AG09319 (cell line): ENCODE measurements at places on chromosomes 6 and 20.

DNA sequence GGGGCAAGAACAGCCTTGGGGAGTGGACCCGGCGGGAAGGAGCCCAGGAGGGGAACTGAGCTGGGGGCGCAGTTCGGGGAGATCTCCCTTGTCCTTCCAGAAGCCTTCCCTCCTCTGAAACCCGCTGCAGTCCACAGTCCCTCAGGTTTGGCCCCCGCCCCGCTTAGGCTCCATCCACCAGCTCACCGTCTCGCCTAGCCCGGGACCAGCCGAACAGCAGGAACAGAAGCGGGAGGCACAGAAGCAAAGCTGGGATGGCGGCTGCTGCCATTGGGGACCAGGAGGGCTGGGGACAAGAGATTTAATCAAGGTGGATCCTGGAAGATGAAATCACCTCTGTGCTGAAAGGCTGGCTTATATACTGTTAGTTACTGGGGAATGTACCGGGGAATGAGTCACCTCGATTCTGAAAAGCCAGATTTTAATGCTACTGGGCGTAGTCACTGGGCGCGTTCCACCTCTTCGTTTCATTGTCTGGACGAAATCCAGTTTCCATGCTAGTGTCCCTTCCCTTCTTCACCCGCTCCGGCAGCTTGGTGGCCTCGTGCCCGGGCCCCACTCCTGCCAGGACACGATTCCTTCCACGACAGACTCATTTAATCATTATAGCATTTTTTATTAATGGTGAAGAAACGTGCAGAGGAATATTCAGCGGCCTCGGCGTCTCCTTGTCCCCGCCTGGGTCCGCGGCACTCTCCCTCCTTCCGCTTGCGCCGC, at the start of gene RAET1L:
Gene RAET1L (minus strand): TSS at position 332 of the 717 bp plus-strand sequence. CDS start 61 bp downstream, at position 271.
- no peak for DNase-seq

DNA sequence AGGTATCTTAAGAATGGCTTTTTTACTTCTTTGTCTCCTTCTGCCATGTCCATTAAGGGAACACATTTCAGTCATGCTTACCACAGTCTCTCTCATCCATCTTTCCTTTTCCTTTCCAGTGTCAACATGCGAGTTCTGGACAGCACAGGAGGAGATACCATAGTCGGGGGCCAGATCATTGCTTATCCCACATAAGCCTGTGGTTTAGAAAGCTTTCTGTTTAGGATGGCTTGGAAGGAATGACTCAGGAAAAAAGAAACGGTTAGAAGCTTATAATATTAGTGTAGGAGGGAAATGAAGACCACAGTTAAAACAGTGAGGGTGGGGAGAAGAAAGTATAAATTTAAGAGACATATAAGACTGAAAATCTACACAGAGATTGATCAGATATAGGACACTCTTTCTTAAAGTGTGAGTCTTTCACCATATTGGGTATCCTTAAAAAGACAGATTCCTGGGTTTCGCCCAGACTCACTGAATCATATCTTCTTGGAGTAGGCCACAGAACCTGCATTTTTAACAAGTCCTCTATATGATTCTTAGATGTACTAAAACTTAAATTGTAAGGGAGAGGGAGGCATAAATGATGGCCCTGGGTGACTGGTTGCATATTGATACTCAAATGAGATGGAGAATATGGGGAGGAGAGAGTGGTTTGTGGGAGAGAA, 36.1 kb downstream of the DSE start:
- DNase-seq: no peak

DNA sequence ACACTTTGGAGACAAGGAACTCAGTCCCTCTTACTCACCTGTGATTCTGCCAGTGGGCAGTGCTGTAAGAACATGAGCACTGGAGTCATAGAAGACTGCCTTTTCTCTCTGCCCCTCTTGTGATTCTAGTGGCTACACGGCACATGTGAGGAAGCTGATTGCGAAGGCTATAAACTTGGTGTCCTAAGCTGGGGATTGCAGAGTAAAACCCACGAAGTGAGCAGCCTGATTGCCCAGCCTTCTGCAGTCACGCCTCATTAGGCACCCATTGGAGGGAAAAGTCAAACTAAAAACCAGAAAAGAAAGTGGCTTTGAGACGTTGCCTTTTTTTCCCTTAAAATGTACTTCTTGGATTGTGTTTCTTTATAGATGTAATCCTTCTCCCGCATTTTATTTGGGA, 748.4 kb upstream of the CHD6 start:
- DNase-seq: no peak

- no peak for DNase-seq
These were observed 177.6 kb upstream of the MAN1A1 start for GRCh38 chr6:119527231-119527578.

GRCh38 chr6:11439017-11439420, 98.5 kb upstream of the TMEM170B start:
- no peak for DNase-seq

- no peak for DNase-seq
These were observed 8.5 kb downstream of the BAG2 start for GRCh38 chr6:57180596-57180995.

GRCh38 chr6:14591998-14592397, 474.4 kb downstream of the CD83 start:
- DNase-seq: no peak

DNA sequence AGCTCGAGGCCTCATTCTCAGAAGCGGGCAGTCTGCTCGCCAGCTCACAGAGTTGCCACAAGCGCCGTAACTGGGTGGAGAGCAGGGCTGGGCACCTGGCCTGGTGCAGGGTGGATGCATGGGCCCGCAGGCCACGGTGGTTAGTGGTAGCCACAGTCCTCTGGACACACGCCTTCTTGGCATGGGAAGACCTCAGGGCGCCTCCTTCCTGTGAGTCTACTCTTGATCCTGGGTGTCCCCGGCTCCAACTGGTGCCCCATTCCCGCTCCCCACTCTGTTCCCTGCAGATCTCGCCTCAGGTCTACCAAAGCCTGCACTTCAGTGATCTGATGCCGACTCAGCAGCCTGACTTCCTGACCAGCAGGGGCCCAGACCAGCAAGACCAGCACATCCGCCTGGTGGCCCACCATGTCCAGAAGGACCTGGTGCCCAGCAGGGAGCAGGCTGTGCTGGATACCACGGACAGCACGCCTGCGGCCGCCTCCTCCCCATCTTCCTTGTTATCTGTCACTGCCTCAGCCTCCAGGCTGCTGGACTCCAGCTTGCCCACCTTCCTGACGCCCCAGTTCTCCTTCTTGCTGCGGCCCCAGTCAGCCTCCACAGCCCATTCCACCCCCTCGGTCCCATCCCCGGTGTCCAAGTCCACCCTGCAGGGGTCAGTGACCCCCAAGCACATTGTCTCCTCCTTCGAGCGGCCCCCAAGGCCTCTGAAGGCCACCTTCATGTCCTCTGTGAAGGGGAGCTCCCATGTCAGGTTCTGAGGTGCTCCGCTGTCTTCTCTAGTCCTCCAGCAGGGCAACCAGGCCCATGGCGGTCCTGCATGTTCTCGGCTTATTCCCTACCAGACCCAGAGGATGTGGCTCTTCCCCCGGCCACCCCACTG, 43.1 kb downstream of the SUN5 start:
- no peak for DNase-seq

DNA sequence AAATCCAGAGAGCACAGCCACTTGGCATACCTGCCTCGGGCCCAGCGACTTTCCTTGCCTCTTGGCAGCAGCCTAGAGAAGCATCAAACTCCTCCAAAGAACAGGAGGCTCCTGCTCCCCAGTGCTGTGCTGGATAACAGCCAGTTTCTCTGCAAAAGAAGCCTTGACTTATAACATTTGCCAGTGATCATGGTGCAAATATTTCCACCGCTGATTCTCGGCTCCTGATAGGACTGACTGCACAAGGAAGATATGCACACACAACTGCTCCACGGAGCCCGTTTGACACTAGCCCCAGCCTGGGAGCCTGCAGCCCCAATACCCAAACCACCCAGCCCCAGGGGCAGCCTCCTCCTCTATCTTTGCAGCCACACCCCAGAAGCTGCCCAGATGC, 17.5 kb downstream of the ACSS1 start:
- peak; percentile 22 for DNase-seq

GRCh38 chr20:37394543-37395409, 48.8 kb downstream of the SRC start:
- no peak for DNase-seq

GRCh38 chr6:121594053-121594452, 158.6 kb downstream of the GJA1 start:
- DNase-seq: no peak

GRCh38 chr6:165685302-165685701, 22.3 kb upstream of the PDE10A start:
- DNase-seq: no peak

DNA sequence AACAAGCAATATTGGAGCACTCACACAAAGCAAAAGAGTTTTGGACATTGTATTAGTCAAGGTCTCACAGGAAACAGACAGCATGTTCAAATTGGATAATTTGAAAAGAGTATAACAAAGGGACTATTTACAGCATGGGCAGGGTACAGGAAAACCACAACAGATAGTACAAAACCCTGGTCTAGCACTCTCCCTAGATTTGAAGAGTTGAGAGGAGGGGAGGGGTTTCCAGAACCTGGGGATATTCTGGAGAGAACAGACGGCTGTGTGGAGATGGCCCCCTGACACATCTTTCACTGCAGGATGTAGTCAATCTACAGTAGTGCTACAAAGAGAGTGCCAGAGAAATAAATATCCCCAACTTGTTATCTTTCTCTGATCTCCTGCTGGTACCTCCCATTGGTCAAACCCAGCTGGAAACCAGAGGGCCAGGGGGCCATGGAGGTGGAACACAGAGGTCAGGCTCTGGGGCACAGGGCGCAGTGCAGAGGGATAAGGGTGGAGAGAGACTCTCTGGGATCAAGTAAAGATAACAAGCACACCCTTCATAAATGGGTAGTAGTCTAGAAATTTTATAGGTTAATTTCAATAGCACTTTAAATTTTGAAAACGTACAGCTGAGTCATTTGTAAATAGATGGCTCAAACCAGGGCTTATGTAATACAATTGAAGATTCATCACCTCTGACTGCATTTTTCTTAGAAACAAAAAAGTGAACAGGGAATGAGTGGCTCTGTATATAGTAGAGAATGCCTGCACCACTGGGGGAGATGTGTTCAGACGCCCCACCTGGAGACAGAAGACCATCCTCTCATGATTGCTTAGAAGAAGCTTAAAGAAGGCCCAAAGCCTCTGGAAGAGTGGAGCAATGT, 25.7 kb downstream of the RCAN2 start:
- no peak for DNase-seq

GRCh38 chr6:168128006-168128630, 49.1 kb upstream of the FRMD1 start:
- no peak for DNase-seq

DNA sequence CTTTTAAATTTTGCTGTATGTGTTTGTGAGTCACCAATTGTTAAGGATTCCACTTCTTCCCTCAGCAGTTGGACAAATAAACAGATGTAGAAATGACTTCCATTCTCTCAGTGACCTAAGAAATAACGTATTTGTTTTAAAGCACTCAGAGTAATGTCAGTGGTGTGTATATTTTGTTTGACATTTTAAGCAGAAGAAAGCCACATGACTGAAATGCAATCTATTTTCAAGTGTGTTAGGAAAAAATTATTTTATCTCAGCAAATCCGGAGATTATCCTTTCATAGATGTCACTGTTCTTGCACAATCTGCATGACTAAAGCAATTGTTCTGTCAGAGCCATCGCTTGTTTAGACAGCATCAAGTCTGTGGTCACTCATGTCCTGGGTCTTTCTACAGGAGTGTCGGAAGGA, 77.1 kb downstream of the JAG1 start:
- peak; percentile 71 for DNase-seq

GRCh38 chr6:106490030-106490429, 129.5 kb downstream of the CRYBG1 start:
- DNase-seq: no peak

DNA sequence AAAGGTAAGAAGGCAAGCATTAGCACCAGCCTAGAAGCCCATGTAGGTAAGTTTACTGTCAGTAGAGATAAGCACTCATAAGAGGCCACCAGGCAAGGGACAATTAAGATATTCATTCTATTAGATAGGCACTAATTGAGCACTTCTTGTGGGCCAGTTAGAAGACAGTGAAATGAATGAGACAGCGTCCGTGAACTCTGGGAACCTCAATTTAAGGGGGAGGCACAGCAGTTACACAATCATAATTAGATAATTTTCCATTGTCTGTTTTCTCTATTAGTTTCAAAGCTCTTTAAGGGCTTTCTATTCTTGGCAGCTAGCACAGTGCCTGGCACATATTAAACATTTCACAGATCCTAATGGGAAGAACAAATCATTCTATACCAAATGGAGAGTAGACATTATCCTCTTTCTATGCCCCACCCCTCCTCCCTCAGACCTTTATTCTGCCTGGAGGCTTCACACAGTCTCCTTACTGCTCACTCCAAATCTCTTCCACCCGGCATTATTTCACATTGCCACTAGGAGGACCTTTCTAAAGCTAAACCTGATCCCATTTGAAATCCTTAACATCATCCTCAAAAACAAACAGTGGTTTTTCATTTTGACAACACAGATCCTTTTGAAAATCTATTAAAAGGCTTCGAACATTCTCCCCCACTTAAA, 529.6 kb downstream of the ADGRB3 start:
- DNase-seq: no peak

DNA sequence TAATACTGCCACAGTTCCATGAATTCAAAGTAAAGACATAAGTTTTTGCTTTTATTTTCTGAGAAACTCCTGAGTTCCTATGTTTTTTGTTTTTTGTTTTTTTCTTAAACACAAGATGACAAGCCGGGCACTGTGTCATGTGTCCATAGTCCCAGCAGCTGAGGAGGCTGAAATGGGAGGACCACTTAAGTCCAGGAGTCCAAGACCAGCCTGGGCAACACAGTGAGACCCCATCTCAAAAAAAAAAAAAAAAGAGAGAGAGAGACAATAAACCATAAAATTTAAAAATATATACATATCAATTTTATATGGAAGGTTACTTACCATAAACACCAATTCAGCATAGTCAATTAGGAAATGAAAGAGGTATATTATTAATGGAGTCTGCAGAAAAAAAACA, 31.9 kb downstream of the PIGU start:
- DNase-seq: no peak

DNA sequence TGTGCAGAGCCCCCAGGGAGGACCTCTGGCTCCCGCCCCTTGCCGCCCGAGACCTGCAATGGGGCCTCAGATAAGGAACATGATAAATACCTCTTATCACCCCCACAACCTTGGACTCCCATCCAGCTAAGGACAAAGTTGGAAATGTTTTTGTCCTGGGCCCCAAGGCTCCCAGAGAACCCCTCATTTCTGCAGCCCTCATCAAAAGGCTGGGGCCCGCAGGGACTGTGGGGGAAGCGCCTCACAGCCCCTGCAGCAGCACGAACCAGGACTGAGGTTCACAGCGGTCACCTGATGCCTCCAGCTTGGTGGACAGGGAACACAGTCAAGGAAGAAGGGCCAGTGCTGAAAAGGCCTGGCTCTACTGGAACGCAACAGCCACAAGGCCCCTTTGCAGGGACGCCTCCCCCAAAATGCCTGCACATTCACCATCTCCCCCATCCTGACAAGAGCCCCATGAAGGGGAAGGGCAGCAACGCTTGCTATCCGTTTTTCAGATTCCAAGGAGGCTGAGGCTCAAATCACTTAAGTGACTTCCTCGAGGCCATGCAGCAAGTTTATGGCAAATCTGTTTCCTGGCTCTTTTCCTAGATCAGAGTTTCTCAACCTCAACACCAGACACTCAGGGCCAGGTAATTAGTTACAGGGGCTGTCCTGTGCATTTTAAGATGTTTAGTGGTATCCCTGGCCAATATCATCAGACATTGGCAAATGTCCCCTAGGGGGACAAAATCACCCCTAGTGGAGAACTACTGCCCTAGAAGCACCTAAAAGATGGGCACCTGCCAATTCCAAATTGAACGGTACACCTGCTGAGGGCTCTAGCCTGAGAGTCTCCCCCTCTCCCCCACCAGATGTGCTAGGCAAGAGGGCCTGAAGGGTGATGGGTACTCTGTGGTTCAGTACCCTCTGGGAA, 10.6 kb downstream of the TFEB start:
- DNase-seq: no peak

GRCh38 chr6:144248003-144248402, 37.1 kb upstream of the UTRN start:
- no peak for DNase-seq
